ENCODE measurements at places on chromosomes 3 and 15.

- DNase-seq = no peak
These were observed 153.8 kb downstream of the PGPEP1L start for GRCh38 chr15:98853617-98854420.

- no peak for DNase-seq
These were observed 67.9 kb upstream of the C3orf80 start for GRCh38 chr3:160157321-160157720.

DNA sequence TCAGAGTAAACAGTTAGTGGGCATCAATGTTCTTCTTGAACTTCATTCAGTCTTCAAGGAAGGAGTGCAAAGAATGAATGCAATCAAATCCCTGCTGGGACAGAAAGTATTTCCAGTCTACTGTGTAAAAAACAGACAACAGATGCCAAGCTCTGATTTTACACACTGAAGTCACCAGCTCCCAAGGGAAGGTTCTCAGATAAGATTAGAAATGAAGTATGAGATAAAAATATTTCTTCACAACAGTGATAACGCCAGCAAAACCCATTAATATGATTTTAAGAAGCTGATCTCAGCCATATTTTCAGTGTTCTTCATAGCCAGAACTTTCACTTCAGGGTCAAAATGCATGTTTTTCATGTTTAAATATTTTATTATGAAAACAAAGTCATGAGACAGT lies 265.6 kb downstream of the CTNNB1 start:
- DNase-seq = no peak

GRCh38 chr15:68798346-68799094 lies 22.2 kb downstream of the ANP32A start:
- DNase-seq = no peak

DNA sequence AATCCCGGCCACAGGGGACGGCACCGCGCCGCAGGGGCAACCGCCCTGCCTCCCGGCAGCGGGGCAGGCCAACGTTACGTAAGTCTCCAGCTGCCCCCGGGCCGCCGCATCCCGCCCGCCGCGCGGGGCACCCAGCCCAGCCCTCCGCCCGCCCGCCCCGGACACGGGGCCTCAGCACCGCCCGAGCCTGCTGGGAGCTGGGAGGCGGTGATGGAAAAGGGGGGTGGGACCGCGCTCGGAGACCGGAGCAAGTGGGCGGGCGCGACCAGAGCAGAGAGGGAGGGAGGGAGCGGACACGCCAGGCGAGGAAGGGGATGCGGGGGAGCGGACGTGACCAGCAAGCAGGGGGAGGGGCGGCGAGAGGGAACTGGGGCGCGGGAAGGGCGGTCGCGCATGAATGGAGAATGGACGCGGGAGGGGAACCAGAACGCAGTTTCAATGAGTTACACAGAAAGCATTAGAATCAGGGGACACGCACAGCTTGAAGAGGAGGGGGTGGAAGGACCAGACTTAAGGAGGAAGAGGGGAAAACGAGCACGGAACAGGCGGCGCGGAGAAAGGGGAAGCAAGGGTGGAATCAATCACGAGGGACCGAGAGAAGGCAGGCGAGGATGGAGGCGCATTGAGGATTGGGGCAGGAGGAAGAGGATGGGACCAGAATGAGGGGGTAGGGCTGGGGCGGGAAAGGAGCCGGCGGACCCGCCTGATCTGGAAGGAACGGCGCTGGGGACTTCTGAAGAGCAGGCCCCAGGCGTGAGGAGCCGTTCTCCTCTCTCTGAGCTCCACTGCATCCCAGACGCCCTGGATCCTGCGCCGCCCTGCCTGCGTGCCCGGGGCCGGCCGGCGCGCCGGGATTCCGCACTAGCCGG lies 559 bp downstream of the PKM start:
- DNase-seq = peak; percentile 83

DNA sequence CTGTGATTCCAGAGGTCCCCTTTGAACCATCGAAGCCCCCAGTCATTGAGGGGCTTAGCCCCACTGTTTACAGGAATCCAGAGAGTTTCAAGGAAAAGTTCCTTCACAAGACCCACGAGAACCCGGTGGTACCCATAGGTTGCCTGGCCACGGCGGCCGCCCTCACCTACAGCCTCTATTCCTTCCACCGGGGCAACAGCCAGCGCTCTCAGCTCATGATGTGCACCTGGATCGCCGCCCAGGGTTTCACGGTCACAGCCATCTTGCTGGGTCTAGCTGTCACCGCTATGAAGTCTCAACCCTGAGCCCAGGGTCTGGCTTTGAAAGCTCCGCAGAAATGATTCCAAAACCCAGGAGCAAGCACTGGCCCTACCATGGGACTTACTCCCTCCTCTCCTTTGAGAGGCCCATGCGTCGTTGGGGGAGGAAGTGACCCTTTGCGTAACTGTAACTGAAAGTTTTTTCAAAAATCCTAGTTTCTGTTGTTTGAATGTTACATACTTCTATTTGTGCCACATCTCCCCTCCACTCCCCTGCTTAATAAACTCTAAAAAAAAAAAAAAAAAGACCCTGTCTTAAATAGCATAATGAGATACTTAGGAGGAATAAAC lies 85.1 kb upstream of the CSPG5 start:
- DNase-seq = no peak

GRCh38 chr15:52858782-52859176 lies 68.6 kb upstream of the ONECUT1 start:
- no peak for DNase-seq

DNA sequence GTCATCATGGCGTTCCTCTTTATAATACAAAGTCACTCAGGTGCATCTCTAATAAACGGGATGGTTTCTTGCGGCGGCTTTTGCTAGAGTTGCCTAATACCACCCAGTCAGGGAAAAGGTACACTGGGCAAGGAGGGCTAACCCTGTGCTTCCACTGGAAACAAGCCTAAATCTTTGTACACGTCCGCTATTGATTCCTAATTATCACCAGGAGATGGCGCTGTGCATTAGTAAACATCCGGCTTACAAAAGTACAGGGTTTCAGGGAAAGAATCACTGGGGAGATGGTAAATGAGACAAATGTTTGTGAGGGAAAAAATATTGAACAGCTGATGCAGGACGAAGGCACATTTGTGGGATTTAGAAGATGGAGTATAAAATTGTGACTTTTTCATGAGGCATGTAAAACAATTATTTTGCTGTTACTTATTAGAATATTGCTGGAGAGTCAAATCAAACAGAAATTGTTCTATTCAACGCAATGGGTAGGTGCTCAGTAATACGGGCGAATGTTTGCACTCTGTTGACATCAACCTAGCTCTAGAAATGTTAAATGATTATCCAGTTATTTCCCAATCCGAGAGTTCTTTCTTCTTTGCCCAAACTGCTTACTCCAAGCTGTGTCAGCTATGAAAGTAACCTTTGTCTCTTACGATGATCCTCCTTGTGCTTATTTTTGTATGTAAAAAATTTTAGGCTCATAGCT lies 50.6 kb downstream of the GMNC start:
- no peak for DNase-seq

- no peak for DNase-seq
These were observed 88.4 kb downstream of the ASB7 start for GRCh38 chr15:100690795-100691158.

DNA sequence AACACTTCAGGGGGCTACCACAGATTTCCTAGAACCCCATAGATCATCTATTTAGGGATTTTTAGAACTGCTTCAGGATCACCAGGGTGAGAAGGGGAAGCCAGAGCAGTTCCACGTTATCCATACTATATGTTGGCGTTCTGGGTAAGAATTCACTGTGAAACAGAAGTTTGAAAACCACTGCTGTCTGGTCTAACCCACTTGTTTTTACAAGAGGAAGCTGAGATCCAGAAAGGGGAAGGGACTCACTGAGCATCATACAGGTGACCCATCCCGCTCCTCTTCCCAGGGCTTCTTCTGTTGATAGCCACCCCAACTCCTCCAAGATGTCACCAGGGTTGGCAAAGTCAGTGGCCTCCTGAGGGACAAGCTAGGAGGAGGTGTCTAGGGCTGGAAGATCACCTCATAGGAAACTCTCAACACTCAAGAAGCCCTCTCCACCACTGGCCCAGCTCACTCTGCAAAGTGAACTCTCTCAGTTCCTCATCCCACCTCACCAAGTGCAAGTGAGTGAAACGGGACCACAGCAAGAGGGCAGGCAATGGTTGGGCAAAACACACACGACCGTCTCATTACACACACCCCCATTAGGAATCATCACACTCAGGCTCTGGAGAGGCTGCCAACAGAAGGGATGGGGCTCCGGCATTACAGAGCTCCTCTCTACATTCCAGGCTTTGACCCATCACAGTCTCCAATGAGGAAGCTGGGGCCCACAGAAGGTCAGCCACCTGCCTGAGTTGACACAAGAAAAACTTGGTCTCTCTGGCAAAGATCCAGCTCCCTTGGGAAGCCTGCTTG lies 1.8 kb downstream of the DAPK2 start:
- no peak for DNase-seq

DNA sequence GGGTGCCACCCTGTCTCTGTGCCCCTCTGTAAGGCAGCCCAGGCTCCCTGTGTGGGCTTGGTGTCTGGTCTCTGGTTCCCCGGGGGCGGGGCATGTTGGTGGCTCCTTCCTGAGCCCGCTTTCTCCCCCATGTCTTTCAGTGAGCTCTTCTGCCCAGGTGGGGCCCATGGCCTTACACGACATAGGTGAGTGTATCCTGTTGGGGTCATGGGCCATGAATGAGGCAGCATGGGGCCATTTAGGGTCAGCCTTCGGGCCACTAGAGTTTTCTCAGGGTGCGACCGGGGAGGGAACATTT lies 195.1 kb downstream of the UBE3A start:
- no peak for DNase-seq

DNA sequence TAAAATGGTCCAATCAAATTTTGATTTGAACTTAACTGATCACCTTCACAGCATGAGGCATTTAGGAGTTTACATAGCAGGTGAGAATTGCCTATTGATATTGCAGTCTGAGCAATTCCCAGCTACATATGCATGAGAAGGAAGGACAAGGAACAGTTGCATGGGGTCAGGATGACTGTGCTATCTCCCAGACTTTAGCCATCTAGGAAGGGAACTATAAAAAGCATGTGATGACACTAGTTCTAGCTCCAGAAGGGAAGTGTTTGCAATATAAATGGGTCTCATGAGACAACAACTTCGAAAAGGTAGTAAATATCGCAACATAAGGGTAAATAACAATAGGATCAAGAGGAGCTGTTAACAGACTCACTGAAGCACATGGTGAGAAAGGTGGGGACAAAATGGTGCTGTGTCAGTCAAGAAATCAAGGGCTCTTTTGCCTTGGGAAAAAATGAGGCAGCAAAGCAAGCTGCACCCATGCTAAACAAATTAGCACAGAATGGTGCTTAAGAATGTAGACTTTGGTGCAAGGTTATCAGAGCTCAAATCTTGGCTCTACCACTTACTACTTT lies 90.4 kb upstream of the SLC2A2 start:
- DNase-seq = no peak

- no peak for DNase-seq
These were observed 151.9 kb upstream of the ARL6 start for GRCh38 chr3:97612632-97613031.

DNA sequence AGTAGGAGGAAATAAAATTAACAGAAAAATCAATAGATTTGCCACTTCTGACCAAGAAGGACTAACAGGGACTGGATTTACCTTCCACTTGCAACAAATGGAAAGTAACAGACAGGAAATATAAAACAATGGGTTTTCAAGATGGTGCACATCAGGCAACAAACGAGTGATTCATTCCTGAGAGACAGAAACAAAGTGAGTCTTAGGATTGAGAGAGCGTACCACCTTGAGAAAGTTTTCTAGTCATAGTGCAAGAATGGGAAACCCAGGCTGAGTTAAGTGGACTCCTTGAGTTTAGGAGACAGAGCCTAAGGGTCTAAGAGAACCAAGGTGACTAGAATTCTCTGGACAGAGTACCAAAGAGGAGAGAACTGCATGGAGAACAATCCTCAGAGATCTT lies 101.7 kb downstream of the PPP2R3A start:
- no peak for DNase-seq

DNA sequence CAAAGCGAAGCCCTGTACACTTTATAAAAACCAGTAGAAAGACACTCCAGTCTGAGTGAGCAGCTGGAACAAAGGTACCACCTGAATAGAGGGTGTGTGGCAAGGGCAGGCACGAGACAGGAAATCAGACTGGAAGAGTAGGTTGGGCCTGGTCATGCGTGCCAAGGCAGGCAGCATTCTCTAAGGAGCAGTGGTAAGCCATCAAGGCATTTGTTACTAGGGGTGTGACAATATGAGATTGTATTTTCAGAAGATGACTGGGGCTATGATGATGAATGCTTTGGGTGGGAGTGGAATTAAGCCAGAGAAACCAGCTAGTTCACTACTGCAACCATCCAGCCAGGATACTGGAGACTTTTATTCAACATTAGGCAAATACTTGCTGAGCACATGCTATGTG lies 5.0 kb downstream of the JMJD7 start:
- no peak for DNase-seq

DNA sequence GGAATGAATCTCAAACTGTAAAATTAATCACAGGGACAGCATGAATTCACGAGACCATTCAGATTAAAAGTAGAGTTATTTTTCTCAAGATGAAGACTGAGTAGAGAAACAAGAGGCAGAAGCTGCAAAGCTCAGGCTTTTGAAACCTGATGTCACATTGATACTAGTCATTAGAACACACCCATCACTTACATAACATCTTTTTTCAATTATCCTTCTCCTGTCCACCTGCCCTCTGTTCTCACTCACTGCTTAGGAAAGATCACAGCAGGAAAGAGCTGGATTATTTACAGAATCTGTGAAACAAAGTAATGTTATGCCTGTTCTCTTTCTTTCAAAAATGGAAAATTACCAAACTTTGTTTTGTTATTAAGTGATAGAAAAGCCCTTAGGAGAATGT lies 72.0 kb upstream of the CDAN1 start:
- DNase-seq = no peak

GRCh38 chr15:42118650-42119445 lies 24.5 kb upstream of the PLA2G4D start:
- DNase-seq = no peak

DNA sequence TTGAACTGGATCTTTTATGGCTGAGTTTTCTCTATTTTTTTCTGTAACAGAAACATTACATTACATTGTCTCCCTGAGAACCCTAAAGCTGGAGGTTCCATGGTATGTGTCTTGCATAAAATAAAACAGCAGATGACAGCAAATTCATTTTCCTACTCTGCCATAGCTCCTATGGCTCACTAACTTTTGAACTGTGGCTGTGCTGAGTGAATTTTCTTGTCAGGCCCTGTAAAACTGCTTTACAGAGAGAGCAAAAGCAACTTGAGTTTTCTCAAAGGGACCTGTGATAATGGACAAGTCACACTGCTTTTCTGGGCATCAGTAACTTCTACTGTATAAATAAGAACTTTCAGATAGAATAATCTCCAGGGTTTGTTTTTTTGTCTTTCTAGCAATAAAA lies 129.9 kb upstream of the TSC22D2 start:
- no peak for DNase-seq

- peak; percentile 5 for DNase-seq
These were observed 11.7 kb downstream of the ABCC5 start for GRCh38 chr3:184005941-184006507.

All from activated T-cell treated with anti-CD3 and anti-CD28 coated beads, Interleukin-2, amount 50 U/mL, for 72 hours (primary cell).